T1000 (cell line): ENCODE measurements at places on chromosomes 6 and 20.

GRCh38 chr20:58287638-58288037 lies 21.9 kb upstream of the RAB22A start:
- DNase-seq: no peak

DNA sequence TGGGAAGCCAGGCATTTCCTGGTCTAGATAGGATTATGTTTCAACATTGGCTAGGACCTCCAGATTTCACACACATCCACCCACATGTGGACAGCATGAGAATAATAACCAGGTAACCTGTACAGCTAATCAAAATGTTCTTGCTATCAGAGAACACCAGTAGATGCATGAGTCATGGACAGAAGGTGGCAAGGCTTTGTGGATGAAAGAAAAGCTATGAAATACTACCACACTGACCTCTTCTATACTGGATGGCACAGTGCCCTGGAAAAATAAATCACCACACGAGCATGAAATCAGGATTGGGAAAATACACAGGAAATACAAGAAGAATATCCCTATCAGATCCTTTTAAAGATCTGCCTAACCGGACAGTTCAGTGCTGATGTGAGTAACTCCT lies 113.0 kb downstream of the GMDS start:
- no peak for DNase-seq

- no peak for DNase-seq
These were observed 175.4 kb upstream of the FLRT3 start for GRCh38 chr20:14512839-14513238.

DNA sequence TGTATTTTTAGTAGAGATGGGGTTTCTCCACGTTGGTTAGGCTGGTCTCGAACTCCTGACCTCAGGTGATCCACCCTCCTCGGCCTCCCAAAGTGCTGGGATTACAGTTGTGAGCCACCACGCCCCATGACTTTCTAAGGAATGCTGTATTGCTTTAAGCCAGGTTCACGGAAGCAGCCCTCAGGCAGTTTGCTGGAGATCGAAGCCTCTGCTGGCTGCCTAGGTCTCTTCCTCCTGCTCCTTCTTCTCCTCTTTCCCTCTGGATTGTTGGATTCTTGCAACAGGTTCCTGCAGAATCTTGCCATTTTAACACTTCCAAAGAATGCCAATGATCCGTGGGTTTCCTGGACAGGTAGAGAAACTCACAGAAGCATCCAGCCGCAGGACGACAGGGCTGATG lies 29.3 kb upstream of the B4GALT5 start:
- no peak for DNase-seq

- no peak for DNase-seq
These were observed 360.6 kb upstream of the MAP3K7 start for GRCh38 chr6:90947184-90948064.

DNA sequence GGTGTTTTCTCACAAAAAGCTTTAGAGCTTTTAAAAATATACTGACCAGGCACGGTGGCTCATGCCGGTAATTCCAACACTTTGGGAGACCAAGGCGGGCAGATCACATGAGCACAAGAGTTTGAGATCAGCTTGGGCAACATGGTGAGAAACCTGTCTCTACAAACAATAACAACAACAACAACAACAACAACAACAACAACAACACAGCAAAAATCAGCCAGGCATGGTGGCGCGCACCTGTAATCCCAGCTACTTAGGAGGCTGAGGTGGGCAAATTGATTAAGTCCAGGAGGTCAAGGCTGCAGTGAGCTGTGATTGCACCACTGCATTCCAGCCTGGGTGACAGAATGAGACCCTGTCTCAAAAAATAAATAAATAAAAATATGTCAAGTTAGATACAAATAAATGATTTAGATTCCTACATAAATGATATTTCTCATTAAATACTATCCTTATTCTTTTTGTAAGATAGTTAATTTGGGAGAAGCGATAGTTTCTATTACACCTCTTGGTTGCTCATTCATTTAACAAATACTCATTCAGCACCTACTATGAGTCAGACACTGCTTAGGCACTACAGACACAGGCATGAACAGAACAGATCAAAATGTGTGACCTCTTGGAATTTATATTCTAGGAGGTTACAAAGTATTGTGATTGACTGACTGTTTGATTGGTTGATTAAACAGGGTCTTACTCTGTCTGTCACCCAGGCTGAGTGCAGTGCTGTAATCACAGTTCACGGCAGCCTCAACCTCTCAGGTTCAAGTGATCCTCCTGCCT lies 83.5 kb upstream of the BEND3 start:
- no peak for DNase-seq

- no peak for DNase-seq
These were observed 8.1 kb upstream of the ARFGAP1 start for GRCh38 chr20:63264519-63264918.

GRCh38 chr6:137001299-137001976 lies 43.3 kb downstream of the IL20RA start:
- no peak for DNase-seq

DNA sequence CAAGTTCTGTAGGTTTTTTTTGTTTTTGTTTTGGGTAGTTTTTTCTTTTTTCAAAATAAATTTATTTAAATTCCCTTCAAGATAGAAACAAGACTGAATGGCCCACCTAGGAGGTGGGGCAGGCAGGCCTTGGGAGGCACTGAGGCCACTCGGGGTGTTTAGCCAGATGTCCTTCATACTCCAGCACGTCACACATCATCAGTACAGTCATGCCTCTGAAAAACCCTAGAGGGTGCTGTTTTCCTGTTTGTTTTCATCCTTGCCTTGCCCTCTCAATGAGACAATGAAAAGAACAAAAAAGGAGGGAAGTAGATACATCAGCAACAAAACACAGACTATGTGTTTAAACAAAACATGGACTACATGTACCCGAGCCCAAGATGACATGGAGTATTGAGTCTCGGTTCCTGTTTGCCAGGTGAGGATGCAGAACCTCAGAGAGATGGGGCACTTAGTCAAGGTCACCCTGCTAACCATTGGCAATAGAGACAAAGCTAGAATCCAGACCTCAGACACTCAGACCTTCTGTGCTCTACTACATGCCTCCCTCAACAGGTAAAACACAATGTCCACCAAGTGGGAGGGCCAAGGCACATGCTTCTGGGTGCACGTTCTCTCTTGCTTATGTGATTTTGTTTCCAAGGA lies 26.8 kb upstream of the CLIC5 start:
- DNase-seq: no peak

GRCh38 chr6:89862273-89862672 lies 32.0 kb upstream of the GJA10 start:
- DNase-seq: no peak

DNA sequence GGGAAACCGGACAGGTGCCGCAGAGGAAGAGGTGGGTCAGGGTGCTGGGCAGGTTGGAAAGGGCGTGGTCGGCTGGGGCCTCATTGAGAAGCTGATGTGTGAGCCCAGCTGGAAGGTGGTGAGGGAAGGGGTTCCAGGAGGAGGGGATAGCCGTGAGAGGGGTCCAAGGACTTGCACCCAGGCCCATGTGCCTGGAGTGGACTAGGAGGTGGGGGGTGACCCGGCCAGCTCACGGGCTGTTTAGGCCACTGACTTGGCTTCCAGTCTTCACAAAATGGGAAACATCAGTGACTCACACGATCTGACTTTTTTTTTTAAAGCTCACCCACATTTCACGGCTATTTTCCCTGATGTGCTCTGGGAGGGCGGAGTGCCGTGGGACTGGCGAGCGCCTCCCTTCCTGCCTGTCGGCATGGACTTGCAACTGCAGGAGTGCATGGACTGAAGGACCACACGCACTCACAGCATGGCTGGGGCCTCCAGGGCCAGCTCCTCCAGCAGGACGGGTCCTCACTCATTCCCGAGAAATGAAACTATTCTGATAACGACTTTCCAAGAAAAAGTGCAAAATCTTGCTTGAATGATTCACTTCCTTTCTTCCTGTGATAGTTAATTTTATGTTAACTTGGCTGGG lies 13.5 kb upstream of the PDE10A start:
- DNase-seq: no peak

GRCh38 chr6:107209406-107210305 lies 94.3 kb upstream of the BEND3 start:
- DNase-seq: no peak
